ENCODE measurements at places on chromosomes 2 and 18.

GRCh38 chr2:32812316-32812715, 134.4 kb upstream of the LTBP1 start:
- no peak for DNase-seq

GRCh38 chr2:10980071-10980470, 68.3 kb downstream of the KCNF1 start:
- DNase-seq = no peak

DNA sequence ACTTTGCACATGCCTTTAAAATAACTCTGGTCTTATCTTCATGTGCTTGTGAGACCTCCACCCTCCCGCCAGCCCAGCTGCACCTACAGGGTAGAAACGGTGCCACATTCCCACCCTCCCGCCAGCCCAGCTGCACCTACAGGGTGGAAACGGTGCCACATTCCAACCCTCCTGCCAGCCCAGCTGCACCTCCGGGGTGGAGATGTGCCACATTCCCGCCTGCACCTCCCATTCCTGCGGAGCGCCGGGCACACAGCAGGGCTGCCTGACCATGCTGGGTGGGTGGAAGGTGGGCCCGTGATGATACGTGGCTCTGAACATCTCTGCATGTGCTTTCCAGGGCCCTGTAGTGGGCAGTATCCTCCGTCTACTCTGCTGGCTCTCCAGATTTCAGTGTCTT, 243.7 kb upstream of the PXDN start:
- no peak for DNase-seq

DNA sequence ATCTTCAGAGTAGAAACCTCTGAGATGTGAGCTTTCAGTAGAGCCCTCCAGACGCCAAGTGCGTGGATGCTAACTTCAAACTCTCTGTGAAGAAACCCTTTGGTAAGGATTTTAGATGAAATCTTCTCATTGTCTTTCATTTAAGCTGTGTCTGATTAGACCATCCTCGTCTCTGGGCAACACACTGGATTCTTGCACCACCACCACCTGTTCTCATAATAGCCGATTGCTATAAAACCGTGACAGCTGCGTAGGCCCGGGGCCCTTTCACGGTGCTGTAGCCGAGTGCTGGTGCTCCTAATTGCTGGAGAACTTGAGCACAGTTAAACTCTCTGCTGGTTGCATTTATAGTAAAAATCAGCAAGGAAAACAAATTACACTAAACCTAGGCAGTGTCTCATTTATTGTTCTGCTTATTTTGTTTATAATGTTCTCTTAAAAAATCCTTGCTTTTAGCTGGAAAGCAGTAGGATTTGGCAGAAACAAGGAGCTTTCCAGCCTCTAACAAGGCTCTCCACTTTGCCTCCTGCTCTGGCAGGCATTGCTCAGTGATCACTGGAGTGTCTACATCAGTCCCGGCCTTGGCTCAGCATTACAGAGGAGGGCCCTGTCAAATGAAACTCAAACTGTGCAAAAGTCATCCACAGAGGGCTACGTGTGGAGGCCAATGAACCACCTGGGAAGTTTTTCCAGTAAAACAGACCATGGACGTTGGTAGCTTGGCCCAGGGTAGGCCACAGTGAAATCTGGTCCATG, 40.9 kb upstream of the MBP start:
- no peak for DNase-seq

DNA sequence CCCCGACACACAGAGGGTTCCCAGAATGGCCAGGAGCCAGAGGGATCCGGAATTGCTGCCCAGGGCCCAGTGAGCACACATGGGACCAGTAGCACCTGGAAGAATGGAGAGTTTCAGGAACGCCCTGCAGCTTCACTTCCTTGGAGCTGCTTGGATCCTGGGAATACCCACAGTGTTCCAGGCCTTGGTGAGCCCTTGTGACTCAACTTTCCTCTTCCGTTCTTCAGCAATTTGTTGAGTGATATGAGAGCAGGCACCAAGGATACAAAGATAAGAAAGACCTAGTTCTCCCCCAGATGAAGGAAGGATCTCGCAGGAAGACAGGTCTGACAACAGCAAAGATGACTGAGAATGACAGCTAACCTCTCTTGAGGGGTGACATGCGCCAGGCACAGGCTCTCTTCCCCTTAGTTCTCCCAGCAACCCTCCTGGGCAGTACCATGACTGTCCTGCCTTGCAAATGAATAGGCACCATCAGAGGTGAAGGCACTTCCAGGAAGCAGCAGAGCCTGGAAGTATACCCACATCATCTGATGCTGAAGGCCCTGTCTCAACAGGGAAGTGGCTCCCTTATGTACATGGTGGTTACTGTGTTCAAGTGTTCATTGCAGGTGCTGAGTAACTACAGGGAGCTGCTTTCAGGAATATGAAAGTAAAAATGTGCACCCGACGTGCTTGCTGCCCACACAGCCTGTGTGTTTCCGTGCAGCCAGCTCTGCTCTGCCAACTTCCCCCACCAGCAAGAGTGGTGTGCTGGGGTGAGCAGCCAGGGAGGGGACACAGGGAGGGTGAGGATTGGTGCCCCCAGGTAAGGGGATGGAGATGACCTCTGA, 116.2 kb downstream of the STPG4 start:
- no peak for DNase-seq

DNA sequence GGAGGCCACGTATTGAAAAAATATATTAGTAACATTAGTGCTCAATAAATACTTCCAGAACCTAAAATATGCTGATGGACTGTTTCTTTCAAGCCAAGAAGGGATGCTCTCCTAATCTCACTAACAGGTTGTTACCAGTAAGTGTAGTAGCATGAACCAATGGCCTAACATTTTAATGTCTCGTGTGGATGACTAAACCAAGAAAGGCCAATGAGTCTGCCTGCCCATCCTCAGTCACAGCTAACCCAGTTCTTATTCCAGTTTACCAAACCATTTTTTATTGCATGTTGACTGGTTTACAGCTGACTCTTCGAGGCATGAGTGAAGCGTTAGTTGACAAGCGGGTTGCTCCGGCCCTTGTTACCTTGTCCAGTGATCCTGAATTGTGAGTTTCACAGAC, 45.1 kb upstream of the TNFRSF11A start:
- no peak for DNase-seq

DNA sequence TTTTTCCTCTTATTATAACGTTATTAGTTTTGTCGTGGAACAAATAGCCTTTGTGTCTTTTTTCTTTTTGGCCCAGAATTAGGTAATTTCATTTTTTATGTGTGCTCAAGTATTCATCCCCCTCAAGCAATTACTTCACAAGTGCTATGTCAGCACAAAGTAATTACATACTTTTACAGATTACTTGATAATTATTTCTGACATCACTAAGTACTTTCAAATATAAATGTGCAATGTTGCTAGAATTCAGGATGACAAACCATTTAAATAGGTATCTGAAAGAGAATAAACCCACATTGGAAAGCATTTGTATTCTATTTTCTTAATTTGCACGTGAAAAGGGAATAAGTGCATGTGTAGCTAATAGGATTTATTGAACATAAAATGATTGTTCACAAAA, 238.2 kb downstream of the CDH7 start:
- no peak for DNase-seq

GRCh38 chr2:23592061-23592685, 207.2 kb downstream of the KLHL29 start:
- no peak for DNase-seq

GRCh38 chr2:148044322-148044721, 23.4 kb downstream of the MBD5 start:
- no peak for DNase-seq

- DNase-seq = no peak
Measured at GRCh38 chr2:2743164-2743571, 412.1 kb upstream of the MYT1L start.

GRCh38 chr18:48634491-48634890, 95.7 kb downstream of the CTIF start:
- no peak for DNase-seq

DNA sequence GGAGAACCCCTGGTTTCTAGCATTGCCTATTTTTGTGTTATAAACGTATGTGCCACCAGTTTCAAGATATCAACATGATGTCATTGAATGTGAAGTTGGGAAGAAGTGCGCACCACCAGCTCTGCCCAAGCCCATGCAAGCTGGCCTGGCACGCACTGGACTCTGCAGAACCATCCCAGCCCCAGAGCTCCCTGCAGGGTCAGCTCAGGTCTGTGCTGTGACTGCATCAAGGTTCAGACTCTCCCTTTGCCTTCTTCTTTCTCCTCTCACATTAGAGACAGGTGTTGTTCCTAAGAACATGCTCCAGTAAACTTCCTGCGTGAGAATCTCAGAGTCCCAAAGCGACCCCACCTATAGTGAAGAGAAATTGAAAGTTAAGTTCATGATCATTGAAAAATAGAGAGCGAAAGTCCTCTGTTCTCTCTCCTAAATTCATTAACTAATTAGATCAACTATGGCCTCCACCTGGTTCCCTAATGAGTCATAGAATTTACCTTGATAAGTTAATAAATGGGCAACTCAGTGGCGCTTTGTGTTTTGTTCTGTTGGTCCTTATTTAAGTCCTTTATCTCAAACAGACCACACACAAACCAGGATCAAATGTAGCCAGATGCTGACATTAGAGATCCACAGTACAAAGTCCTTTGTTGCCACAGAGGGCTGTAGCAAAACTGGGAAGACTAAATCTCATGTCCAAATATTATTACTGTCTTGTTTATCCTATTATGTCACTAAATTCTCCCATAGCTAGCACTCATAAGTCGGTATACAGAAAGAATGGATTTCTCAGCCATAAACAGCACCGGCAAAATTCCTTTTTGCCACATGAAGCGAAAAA, 432.3 kb downstream of the STK39 start:
- no peak for DNase-seq

DNA sequence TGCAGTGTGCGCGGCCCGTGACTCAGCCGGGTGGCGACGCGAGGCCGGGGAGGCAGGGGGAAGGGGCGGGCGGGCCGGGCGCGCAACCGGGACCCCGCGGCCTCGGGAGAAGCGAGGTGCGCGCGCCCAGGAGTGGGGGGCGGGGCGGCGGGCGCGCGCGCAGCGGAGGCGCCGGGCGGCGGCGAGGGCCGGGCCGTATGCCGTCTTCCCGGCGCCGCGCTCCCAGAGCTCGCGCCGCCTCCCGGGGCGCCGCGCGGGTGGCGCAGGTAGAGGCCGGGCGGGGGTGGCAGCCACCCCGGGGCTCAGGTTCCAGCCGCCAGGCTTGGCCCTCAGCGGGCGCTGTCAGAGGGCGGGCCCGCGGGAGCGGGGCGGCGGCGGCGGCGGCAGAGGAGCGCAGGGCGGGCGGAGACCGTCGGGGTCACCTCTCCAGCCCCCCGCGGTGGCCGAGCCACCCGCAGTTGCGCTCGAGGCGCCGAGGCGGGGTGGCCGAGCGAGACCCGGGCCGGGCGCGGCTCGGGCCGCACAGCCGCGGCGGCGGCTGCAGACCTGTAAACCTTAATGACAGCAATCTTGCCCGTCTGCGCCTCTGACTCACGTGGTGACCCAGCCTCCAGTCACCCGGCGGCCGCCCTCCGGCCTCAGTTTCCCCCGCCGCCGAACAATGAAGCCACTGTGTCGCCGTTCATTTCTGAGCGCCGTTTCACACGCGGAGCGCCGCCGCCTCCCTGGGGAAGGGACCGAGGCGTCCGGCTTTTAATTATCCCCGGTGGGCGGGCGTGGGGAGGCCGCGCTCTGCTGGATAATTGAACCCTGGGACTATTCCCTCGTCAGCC, 25.3 kb upstream of the SMAD7 start:
- peak; percentile 33 for DNase-seq

DNA sequence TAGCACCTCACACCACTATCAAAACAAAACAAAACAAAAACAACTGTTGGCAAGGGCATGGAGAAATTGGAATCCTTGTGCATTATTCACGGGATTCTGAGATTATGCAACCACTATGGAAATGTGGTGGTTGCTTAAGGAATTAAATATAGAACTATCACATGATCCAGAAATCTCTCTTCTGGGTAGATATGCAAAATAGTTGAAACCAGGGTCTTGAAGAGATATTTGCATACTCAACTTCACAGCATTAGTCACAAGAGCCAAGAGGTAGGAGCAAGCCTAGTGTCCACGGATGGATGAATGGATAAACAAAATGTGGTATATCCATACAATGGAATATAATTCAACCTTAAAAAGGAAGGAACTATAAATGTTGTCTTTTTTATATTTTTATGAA, 7.0 kb downstream of the TMEM131 start:
- no peak for DNase-seq

DNA sequence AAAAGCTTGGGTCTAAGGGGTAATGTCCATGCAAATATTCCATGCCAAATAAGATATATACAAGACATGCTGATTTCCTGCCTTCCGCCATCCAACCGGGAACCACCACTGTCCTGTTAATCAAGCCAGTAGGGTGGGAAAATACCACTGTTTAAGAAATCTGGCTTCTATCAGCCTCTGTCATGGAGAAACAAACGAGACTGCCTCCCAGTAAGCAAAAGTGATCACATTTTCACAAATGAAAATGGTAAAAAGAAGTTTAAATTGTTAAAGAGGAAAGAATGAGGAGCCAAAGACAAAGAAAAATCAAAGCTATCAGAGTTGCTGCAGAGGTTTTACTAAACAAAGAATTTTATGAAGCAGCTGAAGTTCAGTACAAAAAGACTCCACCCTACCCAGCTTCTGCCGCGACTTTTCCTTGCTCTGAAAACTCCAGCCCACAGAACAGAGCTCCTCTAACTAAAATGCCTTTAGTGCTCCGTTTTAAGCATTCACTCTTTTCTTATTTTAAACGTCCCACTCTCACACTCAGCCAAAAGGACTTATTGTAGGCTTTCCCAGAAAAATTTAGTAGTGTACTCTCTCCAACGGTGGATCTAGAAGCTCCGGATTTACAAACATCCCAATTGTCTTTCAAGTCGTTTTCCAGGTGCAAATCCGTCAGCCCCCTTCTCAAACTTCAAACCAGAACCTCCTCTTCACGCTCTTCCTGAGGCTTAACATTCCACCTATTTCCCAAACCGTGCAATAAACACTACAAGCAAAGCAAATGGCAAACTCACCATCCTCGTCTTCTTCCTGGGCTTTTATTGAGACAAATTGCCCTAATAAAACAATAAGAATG, 613 bp downstream of the COL5A2 start:
- DNase-seq = no peak

- no peak for DNase-seq
Measured at GRCh38 chr2:235048549-235048948, 96.7 kb downstream of the SH3BP4 start.

GRCh38 chr2:23464156-23464555, 79.2 kb downstream of the KLHL29 start:
- no peak for DNase-seq

GRCh38 chr2:186345745-186346144, 140.3 kb upstream of the ZC3H15 start:
- DNase-seq = no peak

GRCh38 chr2:157333304-157334047, 7.9 kb upstream of the ERMN start:
- DNase-seq = no peak

GRCh38 chr2:29164091-29164846, 49.1 kb downstream of the CLIP4 start:
- no peak for DNase-seq

- no peak for DNase-seq
Measured at GRCh38 chr2:65033178-65033577, 23.0 kb upstream of the CEP68 start.

- no peak for DNase-seq
Measured at GRCh38 chr2:20052861-20053281, 1.4 kb upstream of the LAPTM4A start.

All from activated CD8-positive, alpha-beta memory T cell treated with anti-CD3 and anti-CD28 coated beads for 1 hour (primary cell).